ENCODE measurements at places on chromosomes 11 and 22.

DNA sequence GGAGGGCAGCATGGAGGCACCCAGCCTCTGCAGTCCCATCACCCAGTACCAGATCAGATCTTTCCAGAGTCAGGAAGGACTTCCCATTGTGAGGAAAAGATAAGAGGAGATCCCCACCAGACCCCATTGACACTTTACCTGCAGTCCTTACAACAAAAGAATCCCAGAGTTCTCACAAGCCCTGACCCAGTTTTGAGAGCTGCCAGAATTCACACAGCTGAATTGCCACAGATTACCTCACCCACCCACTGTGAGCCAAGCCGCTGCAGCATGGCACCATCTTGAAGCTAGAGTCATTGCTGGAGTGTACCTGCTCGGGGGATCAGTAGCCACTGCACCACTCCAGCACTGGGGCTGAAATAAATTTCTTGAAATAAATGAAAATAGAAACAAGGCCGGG, 91.8 kb upstream of the UBASH3B start:
- no peak for DNase-seq

GRCh38 chr11:40323241-40323640, 1136.2 kb downstream of the LRRC4C start:
- DNase-seq = no peak

DNA sequence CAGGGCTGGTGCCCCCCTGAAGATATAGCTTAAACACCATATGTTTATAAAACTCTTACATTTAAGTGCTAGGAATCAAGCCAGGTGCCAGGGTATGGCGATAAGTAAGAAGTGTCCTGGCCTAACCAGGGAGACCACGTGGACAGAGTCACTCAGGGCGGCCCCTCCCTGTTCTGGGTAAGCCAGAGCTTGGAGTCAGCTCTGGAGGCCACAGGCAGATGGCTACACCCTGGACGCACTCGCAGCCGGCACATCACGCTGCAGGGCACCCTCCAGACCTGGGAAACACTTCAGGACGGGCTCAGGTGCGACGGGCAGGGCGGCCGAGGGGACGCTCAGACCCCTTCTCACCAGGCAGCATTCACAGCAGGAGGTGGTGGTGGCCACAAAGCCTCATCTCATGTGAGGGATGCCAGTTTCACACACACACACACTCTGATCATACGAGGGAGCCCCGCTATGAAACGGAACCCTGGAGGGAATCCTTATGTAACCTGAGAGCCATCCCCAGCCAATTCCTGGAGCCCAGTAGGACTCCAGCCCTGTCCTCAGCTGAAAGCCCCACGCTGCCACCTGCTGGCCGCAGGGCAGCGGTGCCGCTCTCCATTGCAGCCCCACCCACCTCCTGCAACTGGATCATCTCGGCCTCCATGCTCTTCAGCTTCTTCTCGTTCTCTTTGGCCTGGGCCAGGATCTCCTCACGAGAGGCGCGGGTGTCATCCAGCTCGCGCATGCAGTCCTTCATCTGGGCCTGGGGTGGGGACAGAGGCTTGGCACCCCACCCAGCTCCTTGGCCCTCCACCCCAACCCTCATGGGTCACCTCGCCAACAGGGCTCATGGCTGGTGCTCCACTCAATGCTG, 33.4 kb downstream of the APOL1 start:
- peak; percentile 42 for DNase-seq

GRCh38 chr11:111272420-111272819, 25.9 kb upstream of the POU2AF3 start:
- no peak for DNase-seq

- no peak for DNase-seq
Measured at GRCh38 chr11:70699294-70700221, 301.2 kb downstream of the CTTN start.

DNA sequence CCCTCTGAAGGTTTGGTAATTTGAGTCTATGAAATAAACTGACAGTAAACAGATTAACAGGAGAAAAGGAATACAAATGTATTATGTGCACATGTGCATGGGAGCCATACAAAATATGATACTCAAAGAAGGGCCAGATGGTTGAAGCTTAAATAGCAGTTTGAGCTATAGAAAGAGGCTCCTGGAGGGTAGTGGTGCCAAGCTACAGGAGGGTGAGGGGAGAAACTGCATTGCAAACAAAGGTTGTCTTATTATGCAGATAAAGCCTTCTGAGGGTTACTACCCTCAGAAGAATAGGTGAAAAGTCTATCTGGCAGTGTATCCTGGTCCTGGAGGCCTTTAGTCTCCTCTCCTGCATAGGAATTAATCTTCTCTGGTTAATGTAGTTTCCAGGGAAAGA, 267.3 kb upstream of the MPPED2 start:
- no peak for DNase-seq

DNA sequence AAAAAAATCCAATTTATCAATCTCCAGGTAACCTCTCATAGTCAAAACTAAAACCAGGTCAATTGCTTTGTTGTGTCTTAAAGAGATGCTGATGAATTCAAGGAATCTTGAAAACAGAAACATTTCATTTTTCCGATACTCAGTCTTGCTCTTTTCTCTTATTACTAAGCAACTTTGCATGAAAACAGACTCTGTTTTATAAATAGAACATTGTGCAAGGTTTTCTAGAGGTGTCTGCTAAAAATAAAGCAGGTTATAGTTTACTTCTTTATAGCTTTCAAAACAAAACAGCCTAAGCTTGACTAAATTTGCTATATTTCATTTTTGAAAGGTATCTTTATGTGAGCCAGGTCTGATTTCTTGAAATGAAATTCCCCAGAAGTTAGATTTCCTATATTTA, 109.3 kb downstream of the ARL14EP start:
- DNase-seq = no peak

- DNase-seq = peak; percentile 52
Measured at GRCh38 chr11:9506489-9507276, 45.9 kb downstream of the ZNF143 start.

- no peak for DNase-seq
Measured at GRCh38 chr11:57432714-57433163, 5.8 kb upstream of the SLC43A3 start.

DNA sequence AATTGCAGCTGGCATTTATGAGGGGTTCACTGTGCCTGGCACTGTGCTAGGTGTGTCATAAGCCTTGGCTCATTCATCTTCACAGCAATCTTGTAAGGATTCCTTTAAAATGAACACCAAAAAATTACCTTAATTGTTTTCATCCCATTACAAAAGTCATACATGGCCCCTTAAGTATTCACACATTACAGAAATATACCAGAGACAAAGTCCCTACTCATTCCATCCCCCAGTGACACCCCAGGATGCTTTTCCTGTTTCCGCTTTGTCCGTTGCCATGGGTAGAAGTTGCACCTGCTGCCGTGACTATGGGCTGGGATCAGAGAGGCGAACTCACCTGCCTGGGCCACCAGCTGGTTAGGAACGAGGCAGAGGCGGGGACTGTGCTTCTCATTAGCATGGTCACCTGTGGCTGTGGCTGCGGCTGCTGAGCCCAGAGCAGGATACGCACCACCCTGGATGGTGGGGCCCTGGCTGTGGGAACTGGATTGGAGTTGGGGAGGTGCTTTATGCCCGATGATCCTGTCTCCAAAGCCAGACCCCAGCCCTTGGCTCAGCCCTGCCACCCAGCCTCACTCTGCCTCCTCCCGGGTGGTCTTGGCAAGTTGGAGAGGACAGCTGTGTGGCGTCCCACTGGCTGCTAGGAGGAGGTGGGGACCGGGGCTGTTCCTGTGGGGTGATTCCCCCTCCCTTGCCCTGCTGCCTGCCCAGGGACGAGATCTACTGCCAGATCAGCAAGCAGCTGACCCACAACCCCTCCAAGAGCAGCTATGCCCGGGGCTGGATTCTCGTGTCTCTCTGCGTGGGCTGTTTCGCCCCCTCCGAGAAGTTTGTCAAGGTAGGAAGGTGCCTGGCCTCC, 60.8 kb downstream of the MYO7A start:
- DNase-seq = no peak

DNA sequence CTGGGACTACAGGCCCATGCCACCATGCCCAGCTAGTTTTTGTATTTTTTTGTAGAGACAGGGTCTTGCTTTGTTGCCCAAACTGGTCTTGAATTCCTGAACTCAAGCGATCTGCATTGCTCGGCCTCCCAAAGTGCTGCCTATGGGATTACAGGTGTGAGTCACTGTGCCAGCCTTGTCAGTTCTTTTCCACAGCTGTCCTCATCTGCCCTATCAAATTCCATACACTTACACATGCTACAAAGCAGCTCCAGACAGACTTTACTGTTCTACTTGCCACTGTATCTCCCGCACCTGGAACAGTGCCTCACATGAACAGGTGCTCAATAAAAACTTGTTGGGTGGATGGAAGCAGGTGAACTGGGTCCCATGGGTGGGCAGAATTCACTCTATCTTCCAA, 8.2 kb downstream of the STX5 start:
- DNase-seq = no peak

GRCh38 chr11:131409345-131409744, 38.9 kb downstream of the NTM start:
- DNase-seq = no peak

DNA sequence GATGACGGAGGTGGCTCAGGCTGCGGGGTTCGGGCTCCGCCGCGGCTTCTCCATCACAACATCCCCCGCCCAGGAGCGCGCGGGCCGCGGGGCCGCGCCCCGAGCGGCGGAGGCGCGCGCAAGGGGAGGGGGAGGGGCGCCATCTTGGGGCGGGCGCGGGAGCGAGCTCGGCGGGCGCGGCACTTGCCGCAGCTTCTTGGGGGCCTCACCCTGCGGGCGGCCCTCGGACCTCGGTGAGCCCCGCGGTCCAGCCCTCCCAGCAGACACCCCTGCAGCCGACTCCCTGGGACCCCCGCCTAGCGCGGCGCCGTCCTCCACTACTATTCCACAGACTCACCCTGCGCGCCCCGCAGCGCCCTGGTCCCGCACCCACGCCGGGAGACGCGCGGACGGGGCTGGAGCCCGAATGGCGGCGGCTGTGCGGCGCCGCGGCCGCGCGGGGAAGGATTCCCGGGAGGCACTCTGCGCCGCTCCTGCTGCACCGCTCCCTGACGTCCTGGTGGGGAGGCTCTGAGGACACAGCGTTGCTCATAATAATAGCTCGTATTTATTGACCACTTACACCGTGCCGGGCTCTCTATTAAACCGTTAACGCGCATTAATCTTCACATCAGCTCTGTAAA, at the start of gene APBB1:
APBB1 (minus strand) TSS at position 86 of the 623 bp plus-strand sequence. CDS start 7,747 bp downstream, outside the sequence.
- peak; percentile 70 for DNase-seq

DNA sequence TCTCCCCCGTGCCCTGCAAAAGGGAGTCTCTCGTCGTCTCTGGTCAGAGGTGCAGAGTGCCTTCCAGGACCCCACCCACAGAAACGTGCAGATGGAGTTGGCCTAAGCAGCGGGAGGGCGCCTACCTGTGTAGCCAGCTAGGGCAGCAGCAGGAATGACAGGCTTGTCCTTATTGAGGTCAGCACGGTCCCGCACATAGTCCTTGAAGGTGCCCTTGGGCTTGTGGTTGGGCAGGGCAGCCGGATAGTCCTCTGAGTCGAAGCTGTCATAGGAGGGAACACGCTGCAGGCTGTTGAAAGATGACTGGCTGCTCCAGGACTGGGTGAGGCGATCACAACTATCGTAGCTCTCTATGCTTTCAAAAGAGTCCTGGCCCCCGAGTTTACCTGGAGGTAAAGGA, 107.3 kb downstream of the ETS1 start:
- DNase-seq = no peak

GRCh38 chr11:94895451-94895850, 77.9 kb downstream of the CWC15 start:
- DNase-seq = no peak

GRCh38 chr11:88194990-88195389, 19.7 kb upstream of the RAB38 start:
- no peak for DNase-seq

- DNase-seq = no peak
Measured at GRCh38 chr11:76771446-76772099, 11.6 kb upstream of the TSKU start.

GRCh38 chr11:111845276-111846028, 25.9 kb downstream of the ALG9 start:
- DNase-seq = no peak

- no peak for DNase-seq
Measured at GRCh38 chr11:66317723-66318599, 1.1 kb upstream of the CD248 start.

DNA sequence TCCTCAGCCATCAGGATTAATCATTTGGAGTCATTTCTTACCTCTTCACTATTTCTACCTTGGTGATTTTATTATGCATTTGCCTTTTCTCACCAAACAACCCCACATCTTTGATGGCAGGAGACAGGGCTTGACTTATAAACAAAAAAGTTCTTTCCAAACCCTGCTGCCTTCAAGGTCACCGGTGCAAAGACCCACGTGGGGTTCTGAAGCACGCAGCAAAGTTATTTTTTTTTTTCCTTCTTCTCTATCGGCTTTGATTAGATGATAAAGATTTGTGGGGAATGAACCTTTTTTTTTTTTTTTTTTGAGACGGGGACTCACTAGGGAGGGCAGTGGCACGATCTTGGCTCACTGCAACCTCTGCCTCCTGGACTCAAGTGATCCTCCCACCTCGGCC, 44.1 kb downstream of the DRG1 start:
- DNase-seq = no peak

GRCh38 chr22:35930933-35931332, 97.7 kb downstream of the RBFOX2 start:
- DNase-seq = no peak

DNA sequence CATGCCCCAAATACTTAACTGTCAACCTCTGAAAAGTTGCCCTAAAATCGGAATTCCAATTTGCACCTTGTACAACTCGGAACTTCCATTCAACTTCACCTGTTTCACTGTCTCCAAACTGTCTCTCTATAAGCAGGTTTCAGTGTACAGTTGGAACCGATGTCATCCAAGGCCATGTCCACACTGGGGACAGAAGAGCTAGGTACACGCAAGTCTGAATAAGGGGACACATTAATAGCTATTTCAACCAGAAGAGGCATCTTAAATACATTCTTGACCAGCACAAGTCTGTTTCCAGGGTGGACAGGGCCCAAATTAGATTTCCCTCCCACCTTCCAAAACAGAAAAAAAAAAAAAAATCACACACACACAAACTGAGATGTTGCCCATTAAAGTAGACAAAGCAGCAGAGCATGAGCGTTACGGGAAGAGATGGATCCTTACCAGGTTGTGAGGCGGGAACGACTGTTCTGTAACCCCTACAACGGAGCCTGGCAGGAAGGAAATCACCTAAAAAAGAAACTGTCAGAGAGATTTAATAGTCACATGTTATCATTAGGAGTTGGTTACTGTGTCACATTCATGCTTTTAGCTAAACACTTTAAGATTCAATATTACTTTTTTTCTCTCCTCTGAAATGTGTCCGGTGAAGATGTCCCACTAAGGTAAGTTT, 1.7 kb downstream of the CREBZF start:
- DNase-seq = no peak

- no peak for DNase-seq
Measured at GRCh38 chr11:33869481-33870422, 22.1 kb downstream of the LMO2 start.

- DNase-seq = no peak
Measured at GRCh38 chr22:37628830-37629229, 10.6 kb upstream of the SH3BP1 start.

GRCh38 chr22:50608996-50609395, 8.4 kb downstream of the MAPK8IP2 start:
- no peak for DNase-seq
